Activated CD8-positive, alpha-beta memory T cell treated with anti-CD3 and anti-CD28 coated beads for 4 hours (primary cell): ENCODE measurements at places on chromosomes 3 and 15.

DNA sequence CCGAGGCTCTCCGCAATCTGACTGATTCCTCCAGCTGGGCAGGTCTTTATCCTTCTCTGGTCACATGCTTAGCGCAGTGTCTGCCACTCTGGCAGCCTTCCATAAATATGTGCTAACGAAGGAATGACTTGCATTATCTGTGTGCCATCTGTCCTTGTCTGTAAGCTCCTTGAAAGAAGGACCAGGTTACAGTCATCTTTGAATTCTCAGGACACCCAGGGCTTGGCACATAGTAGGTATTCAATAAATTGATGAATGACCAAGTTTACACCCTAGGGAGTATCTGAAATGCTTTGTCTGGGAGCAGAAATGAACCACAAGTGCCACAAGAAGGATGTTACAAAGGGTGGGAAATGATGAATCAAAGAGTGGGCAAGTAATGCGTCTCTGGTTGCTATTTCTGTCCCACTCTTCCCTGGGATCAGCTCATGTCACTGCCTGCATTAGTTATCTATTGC is 16.5 kb upstream of the FAM3D start:
- no peak for DNase-seq

DNA sequence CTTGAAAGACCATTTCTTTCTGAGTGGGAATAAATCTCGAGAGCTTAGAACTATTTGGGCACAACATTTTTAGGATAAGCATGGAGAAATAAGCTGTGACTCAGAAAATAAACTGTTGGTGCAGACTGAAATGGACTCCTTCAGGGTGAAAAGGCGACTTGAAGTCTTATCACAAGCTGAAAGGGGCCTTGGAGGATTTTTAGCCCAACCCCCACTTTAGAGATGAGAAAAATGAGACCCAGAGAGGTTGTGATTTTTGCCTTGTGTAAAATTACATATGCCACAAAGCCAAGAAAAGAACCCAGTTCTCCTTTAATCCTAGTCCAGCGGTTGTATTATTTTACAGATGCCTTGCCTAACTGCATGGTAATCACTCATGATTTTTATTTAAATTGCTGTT is 1.5 kb downstream of the ATP1B3 start:
- DNase-seq = no peak

DNA sequence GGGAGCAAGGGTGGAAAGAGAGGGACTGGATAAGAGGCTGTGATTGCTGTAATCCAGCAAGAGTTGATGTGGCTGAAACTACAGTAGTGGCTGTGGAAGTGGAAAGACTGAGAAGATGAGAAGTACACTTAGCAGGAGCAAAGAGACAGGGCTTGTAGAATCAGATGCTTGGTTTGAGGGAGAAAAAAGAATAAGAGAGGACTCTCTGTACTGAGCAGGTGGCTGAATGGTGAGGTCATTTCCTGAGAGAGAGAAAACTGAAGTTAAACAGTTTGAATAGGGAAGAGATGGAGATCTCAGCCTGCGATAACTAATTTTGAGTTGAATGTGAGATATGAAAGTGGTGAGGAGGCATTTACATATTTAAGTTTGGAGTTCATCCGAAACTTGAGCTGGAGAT is 95.8 kb upstream of the SLC25A36 start:
- DNase-seq = no peak

- DNase-seq = no peak
Observed at GRCh38 chr3:117932441-117932840, 1102.2 kb downstream of the IGSF11 start.

DNA sequence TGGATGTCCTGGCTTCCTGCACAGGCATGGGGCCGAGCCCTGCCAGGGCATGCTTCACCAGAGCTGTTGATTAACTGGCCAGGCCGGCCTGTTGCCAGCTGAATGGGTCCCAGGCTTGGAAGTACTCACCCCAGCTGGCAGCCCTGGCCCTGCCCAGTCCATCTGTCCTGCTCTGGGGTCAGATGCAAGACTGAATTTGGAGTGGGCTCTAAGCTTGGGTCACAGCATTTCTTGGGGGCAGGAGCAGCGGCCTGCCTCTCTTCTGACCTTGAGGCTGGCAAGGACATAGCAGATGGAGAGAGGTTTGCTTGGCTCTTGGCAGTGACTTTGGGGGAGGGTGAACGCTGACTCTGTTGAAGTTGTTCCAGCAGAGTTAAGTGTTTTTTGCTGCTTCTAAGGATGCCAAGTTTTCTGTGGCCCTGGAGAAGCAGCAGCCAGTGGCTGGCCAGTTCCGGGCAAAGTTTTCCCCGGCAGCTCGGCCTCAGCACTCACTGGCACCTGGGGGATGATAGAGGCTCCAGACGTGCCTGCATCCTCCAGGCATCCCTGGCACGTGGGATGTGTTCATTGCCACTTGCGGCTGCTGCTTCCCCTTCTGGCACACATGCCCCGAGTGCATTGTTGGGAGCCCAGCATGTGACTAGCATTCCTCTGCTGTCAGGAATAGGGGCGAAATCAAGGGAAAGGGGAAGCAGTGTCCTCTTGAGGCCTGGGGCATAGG is 22.9 kb downstream of the PDIA5 start:
- DNase-seq = no peak

DNA sequence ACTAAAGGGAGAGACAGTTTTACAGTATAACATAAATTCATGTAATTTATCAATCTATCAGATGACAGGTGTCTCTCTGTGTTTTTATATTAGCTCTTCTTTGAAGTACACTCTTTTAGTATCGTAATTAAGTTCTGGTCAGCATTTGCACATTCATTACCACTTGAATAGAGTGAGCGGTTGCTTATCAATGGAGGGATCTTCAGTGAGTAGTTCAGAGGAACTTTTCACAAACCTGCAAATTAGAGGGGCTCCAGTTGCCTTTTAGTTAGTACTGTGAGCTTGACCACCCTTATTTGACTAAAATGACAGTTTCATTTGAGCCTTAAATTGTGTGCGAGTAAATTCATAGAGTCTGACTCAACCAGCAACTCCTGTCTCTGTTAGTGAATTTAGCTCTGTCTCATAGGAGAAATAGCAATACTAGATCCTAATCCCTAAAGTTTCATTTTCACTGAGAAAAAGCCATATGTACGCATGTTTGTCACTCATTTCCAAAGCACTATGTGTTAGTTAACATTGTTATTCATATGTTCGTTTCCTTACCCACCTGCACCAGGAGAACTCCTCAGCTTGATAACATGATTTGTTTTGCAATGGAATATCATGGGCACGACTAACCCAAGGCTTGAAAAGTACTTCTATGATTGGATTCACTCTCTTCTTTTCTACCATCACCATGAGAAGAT is 57.5 kb upstream of the ZBED2 start:
- DNase-seq = no peak
